Left lung (tissue), 14 donors: ENCODE measurements at places on chromosomes 4 and X. TPM values are rescaled to one million over a fixed set of nuclear protein-coding genes. Genes with fewer than 3 reads are reported as not detected.
A peak's percentile ranks its signal among the peaks of the same experiment; 100 is the strongest.

GRCh38 chrX:11429538-11430085 lies 136.4 kb downstream of the AMELX start:
- DNase-seq = no peak

The MCF2 gene
- polyA plus RNA-seq = 0.08 TPM

The RNF150 gene
- 14.8 TPM for polyA plus RNA-seq

- DNase-seq = no peak
Observed at GRCh38 chr4:79421483-79421882, 13.5 kb upstream of the GK2 start.

The DKK2 gene
- 3.9 TPM for polyA plus RNA-seq

GRCh38 chrX:81291996-81292395 lies 90.1 kb downstream of the SH3BGRL start:
- DNase-seq = no peak

- peak; percentile 11 for DNase-seq
Observed at GRCh38 chr4:1971456-1972200, 37.1 kb downstream of the NELFA start.

DNA sequence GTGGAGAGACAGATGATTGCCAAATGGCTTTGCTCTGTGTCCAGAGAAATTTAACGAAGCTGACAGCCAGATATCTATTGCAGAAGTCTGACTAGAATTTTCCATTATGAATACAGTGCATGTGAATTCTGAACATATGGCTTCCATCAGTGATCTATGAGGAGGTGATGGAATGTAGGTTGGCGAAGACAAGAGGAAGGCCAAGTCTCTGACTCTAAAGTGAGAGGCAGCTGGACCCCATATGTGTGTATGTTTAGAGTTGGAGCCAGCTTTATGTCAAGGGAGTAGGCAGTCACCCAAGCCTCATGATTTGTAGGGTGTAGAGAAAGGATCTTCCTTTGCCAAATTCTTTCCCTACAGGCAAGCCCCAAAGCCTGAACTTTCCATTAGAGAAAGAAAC lies 76.2 kb upstream of the TEX13D start:
- DNase-seq = no peak

- no peak for DNase-seq
Observed at GRCh38 chr4:150164956-150165629, 86.8 kb downstream of the DCLK2 start.

DNA sequence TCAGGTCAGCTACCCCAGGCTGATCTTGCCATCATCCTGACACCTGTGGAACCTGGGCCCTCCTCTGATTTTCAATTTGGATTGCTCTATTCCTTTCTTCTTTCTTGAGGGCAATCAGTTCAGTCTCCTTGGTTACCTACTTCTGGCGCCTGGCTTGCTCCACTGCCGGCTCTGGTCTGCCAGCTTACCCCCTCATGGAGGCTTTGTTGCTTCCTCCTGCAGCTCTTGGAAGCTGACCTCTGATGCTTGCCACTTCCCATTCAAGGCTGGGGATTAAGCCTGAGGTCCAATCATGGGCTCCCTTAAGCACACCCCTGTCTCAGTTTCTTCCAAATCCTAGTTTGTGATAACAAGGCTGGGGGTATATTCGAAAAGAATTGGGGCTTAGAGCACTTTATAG lies 5.4 kb downstream of the TMEM154 start:
- no peak for DNase-seq

DNA sequence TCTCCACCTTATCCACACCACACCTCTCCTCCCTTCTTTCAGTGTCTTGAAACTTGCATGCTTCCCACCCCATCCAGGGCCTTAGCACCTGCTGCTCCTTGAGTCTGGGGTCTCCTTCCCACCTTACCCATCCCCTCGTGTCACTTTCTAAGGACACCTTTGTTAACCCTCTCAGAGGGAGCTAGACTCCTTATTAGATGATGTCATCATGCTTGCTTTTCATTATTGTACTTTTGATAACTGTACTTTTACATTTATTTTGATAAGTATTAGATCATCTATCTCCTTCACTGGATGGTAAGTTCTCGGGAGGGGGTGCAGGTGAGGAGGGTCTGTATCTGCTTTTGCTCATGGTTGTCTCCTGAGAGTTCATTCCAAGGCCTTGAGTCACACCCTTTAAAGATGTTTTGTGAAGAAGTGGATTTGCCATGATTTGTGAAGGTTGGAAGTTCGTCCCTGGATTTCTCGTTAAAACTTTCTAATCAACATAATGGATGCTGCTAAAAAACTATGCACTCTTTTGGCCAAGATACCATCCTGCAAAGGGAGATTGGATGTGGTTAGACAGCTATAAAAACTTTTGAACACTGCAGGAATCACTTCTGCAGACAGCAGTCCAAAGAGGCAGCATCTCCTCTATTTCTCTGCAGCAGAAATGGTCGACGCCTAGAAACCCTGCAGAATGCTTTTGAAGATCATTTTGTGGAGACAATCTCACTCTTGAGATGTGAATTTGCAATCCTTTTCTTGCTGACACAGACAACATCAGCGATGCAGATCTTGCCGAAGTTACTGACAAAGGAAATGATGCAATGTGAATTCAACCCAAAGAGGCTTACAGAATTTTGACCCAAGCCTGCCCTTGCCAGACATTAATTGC lies 69.6 kb downstream of the ENPP6 start:
- no peak for DNase-seq

- no peak for DNase-seq
Observed at GRCh38 chr4:106659371-106659770, 290.8 kb upstream of the GIMD1 start.

- DNase-seq = no peak
Observed at GRCh38 chrX:119502727-119503483, 34.7 kb downstream of the SLC25A5 start.

DNA sequence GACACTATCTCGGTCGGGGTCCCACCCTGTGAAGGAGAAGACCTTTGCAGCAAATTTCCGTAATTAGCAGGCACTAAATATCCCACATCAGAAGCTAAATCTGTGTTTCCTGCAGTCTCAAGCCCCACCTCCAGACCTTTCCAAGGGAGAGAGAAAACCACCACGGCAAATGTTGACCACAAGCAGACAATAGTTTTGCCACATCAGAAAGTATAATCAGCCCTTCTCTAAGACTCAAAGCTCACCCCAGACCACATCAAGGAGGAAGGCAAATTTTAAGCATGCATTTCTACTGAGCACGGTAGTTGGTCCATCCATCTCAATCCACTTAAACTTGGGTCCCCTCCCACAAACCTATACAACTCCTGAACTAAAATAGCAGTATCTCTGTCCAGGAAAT lies 398.5 kb downstream of the GPM6A start:
- DNase-seq = no peak

DNA sequence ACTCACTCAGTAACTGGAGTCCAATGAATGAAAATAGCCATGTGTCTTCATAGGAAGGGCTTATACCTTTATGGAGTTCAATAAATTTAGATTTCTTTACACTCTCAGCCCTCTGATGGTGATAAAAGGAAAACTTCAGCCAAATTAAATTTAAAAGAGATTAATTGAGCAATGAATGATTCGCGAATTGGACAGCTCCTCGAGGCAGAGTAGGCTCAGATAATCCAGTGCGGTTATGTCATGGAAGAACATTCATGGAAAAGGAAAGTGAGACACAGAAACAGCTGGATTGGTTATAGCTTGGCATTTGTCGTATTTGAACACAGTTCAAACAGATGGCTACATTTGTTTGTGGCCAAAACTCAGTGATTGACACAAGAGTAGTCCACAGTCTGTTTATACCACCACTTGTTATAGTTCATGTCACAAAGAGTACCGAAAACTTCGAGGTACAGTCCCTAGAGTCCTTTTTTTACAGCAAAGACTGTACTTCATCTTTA lies 54.6 kb upstream of the TACR3 start:
- no peak for DNase-seq

DNA sequence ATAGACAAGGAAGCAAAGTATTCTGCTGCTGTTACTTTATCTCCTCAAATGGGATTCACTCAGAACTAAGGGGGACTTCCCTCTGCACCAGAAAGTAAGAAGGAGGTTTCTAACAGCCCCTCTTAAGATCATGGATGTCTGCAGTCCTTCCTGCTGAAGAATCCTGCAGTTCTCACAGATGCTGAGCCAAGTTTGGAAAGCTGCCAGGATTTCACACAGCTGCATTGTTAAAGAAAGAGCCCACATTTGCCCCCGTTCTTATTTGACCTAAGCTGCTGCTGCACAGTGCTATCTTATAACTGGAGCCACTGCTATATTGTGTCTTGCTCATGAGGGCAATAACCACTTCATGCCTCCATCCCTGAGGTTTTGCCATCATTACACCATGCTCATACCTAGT lies 81.1 kb downstream of the FAAH2 start:
- DNase-seq = no peak

The CTAG1B gene
- polyA plus RNA-seq = not detected

- DNase-seq = no peak
Observed at GRCh38 chr4:57854748-57855147, 744.6 kb upstream of the IGFBP7 start.

GRCh38 chr4:119268466-119268865 lies 53.5 kb downstream of the FABP2 start:
- no peak for DNase-seq

- DNase-seq = no peak
Observed at GRCh38 chrX:11040996-11041395, 70.1 kb upstream of the HCCS start.

- no peak for DNase-seq
Observed at GRCh38 chr4:142365391-142365790, 480.7 kb downstream of the INPP4B start.

The ARX gene
- 0.13 TPM for polyA plus RNA-seq

DNA sequence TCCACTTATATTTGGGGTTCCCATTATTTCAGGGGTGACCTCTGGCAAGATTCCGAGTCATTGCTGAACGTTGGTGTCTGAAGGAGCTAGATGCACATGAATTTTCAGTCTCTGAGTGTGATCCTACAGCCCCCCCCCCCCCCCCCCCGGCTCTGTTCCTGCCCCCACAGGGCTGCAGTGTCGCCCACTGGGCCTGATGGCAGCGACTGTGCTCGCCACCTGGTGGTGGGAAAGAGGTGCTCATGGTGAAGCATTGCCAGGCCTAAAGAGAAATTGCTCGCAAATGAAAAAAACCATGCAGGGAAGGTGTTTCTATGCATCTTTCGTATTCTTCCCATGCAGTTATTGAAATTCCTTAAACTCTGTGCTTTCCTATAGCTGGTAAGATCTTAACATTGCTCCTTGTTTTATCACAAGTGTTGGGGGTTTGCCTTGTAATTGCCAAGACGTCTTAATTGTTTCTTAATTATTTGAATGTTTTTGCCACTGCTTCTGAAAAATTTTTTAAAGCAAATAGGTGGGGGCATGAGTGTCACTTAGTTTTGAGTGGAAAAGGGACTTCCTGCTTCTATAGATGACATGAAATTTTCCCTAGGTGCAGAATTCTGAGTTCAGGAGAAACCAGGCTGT lies 63.2 kb downstream of the CLDN22 start:
- peak; percentile 65 for DNase-seq

The UNC5C gene
- 38.5 TPM for polyA plus RNA-seq

- no peak for DNase-seq
Observed at GRCh38 chrX:81791086-81791485, 589.2 kb downstream of the SH3BGRL start.

DNA sequence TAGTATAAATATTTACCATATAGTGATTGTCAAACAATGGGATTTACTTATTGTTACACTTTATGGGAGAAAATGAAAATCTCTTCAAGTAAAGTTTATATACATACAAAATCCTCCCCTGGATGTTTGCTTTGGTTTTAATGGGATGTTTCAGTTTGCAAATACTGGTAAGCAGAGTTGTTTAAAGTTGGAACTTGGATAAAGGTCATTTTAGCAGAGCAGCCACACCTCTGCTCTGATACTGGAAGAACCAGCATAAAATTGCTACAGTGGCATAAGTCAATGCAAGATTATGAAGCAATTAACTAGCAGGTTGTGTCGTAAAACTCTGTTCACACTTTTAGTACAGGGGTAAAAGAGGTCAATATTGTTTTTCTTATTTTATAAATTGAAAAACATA lies 101.2 kb downstream of the TRAPPC11 start:
- no peak for DNase-seq

The DUSP21 gene
- not detected for polyA plus RNA-seq

DNA sequence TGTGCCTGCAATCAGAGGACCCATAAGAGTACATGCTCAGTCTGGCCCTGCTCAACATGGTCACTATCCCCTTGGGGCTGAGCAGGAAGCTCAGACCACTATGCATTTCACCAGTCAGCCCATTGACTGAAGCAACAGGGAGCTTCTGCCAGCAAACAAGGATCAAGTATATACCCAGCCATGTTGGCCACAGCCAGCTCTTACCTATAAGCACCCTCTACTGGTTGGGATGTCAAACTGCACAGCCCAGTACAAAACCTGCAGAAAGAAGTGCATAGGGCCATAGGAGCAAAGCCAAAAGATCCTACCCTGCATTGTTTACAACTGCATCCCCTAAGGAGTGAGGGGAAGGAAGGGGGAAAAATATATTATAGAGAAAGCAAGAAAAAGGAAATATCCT lies 214.4 kb upstream of the CPEB2 start:
- no peak for DNase-seq

- DNase-seq = no peak
Observed at GRCh38 chr4:22237155-22237751, 278.6 kb downstream of the ADGRA3 start.

The DMP1 gene
- polyA plus RNA-seq = 0.09 TPM
